ENCODE measurements at places on chromosomes 4 and X.

DNA sequence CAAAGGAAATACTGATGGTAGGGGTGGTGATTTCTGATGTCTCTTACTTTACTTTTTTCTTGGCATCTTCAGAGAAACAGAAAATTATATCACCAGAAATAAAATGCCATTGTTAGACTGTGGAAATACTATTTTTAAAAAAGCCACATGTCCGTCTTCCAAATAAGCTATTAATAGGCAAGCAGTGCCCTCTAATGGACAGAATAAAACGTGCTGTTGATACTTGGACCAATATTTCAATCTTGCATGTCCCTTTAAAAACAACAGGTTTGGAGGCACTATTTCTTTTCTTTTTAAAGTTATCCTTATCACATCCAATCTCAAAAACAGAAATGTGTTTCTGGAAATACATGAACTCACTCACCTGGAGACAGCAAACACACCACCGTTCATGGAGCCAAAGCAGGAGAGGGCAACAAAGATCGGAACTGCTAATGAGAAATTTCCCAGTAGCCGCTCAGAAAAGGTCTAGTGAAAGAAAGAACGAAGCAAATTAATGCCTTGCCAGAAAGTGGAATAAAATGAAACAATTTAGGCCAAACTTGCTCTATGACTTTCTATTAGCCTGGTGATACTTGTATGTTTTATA is 59.2 kb downstream of the SLC7A11 start:
- DNase-seq, result no peak

- no peak for DNase-seq
Measured at GRCh38 chrX:9785944-9786797, at the start of gene SHROOM2. TSS of gene SHROOM2 (plus strand) at chrX:9786429. CDS start at chrX:9786546, 117 bp downstream.

DNA sequence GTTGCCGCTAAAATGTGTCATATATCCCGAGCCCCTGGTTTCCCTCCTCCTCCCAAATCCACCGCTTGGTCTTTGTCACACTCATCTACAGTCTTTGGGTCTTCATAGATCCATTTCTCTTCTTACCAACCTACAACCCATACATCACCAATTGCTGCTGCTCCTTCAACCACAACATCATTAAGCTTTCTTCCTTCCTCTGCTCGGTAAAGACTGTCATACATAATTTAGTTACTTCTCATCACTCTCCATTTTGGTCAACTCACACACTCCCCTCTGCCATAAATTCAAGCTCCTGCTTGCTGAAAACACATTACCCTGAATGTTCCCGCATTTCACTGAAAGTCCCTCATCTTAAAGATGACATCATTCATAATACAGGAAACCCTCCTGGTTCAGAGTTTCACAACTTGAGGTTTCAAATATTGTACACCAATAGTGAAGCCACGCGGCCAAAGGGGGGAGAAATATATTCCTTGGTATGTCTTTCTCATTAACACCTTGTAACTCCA is 1.7 kb upstream of the DCTD start:
- DNase-seq, result no peak

DNA sequence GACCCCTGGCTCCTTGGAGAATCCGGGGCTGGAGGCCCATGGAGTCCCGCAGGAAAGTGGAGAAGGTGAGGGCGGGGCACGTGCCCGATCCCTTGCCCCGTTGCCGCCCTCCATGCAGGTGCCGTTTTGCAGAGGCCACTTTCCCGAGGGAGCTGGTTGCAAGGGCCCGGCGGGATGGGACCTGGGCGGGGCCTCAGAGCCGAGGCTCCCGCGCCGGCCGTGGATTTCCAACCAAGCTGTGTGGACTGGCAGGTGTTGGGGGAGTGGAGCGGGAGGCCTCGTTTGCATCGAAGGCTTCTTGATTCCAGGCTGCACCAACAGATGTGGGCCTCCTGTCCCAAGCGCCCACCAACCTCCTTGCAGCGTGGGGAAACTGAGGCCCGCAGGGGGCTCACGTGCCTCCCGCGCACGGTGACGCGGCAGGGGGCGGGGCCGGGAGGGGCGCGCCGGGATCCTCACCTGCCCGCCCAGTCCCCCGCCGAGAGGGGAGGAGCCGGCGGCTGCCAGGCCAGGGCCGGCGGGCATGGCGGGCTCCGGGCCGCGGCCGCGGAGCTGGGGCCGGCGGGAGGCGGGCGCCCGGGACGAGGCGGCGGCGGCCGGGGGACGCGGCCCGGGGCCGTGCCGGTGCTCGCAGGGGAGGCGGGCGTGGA is 24.9 kb downstream of the SH3BP2 start:
- DNase-seq, result no peak

GRCh38 chr4:123622572-123622971 is 226.0 kb downstream of the SPRY1 start:
- no peak for DNase-seq

DNA sequence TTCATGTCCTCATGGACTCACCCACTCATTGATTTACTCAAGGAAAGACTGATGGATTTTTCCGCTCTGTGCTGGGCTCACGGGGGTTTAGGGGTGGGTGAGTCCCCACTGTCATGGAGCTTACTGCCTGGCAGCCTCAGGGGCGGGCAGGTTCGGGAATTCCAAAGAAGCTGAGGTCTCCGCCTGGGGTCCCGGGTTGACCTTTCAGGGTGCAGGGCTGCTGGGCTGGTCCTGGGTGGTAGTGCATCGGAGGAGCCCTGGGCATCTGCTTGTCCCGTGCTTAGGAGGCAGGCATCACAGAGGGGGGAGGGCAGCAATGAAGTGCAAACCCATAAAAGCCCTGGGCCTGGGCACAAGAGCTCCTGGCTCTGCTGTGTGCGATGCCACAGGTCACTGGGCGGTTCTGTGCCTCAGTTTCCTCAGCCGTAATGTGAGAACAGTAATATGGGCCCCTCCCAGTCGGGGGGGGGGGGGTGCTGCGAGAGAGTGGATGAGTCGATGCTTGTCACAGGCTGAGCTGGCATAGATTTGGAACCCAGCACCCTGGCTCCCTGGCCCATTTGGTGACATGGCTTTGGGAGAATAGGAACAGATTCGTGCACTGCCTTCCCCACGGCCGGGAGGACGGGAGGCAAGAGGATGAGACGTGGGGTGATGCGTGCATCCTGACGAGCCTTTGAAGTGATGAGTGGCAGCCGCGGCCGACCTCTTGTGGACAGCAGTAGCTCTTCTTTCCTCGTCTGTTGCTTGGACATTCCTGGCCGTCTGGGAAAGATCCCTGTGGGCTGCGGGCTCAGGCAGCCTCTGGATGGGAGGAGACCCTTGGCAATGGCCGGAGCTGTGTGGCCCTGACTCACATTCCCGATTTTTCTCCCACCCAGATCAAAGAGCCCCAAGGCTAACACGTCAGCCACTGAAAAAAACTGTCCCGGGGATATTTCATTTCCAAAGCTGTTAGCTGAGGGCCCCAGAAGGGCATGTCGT is 42.0 kb downstream of the PSAPL1 start:
- no peak for DNase-seq

- no peak for DNase-seq
Measured at GRCh38 chrX:102979536-102979935, 42.5 kb downstream of the RAB40AL start.

DNA sequence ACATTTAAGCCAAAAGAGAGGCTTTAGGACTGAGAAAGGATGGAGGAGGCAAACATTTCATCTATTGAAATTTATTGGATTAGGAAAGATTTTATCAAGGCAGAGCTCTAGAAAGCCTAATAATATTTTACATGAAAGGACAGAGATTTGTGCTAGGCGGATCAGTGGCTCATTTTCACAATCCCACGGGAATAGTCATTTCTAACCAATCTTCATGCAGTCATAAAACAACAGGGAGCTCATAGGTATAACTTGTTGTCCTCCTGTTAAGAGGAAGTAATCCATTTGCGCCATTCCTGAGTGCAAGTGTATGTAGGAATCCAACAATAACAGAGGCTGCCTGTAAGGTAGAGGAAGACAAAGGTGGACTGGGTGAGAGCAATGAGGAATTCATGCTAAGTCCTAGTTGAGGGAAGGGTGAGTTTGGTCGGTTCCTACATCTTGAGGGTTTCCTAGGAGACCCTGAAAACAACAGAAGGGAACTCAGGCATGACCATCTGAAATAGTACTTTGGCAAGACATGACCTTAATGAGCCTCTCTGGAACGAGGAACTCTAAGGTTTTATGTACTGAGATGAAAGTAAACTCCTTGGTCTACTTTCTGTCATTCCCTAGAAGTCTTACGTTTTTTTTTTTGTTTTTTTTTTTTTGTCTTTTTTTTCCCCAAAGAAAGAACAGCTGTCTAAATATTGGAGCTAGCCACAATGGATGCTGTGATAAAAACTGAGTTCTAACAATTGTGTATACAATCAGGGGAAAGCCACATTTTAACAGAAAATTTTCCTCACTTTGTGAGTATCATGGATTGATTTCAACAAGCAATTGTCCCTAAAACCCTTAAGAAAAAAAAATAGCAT is 89.7 kb downstream of the GEMIN8 start:
- no peak for DNase-seq

DNA sequence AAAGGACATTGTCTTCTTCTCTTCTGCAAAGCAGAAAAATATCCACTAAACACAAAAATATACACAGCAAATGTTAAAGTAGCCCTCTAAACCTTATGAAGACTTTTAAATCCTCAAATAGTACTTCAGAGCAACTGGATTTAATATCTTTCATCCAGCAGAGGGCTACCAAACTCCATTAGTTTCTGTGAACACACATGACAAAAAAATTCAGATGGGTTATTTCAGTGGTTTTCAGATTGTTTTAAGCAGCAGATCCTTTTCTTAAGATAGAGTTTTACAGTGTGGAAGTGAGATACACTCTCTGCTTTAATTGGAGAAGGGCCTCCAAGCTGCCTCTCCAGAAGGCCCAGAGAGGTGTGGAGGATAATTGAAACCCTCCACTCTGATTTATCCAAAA is 56.7 kb downstream of the ANK2 start:
- no peak for DNase-seq

DNA sequence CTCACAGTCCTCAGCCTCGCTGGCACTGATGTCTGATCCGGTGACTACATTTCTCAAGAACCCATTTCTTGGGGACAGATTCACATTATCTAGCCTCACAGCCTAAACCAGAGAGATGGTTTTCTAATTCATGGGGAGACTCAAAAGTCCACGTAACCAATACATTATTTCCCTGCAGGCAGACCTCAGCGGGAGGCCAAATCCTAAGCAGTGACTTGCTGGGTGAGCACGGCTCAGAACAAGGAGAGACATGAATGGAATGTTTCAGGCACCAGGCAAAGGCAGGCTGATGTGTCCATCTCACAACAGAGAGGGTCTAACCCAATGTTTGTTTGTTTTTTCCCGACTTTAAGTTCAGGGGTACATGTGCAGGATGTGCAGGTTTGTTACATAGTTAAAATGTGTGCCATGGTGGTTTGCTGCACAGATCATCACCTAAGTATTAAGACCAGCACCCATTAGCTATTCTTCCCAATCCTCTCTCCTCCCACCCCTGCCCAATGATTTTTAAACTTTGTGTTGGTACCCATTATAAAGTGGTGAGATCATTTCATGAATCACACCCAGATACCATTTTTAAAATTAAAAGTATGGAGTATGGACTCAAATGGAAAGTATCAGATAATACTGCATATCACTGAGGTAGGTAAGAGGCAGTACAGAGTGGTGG is 53.3 kb downstream of the SCD5 start:
- no peak for DNase-seq

DNA sequence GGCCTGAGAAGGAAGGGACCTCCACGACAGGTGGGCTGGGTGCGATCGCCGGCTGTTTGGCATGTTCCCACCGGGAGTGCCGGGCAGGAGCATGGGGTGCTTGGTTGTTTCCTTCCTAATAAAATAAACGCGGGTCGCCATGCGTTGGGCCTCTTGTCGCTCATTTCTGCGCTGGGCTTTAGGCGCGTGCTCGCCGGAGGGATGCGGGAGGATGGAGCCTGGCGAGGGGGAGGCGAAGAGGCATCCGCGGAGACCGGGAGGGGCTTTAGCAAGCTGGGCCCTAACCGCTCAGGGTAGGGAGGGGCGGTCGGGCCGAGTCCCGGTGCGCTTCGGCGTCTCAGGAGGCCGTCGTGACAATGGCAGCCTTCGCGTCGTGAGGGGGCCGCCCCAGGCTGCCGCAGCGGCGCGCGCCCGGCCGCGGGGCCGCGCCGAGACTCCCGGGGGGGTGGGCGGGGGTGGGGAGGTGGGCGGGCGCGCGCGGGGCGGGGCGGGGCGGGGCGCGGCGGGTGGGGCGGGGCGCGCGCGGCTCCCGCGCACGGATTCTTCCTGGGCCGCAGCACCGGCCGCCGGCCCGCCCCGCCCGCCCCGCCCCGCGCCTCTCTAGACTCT is 476 bp upstream of the GDI1 start:
- DNase-seq, result no peak

DNA sequence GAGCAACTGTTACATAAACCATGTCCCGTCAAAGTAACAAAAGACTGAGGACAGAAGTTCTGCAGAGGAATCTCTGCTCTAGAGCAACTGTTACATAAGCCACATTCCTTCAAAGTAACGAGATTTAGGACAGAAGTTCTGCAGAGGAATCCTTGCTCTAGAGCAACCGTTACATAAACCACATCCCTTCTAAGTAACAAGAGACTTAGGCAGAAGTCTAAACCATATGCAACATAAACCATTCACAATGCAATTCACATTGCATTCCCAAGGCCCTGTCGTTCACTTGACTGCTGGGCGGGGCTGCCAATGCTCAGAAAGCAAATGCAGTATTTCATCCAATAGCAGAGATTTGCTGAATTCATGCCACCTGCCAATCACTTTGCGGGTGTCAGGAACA is 124.4 kb upstream of the PUDP start:
- DNase-seq, result no peak

- DNase-seq, result no peak
Measured at GRCh38 chr4:118797558-118798142, 38.3 kb downstream of the SEC24D start.

- DNase-seq, result no peak
Measured at GRCh38 chrX:125101971-125102755, 217.5 kb upstream of the TEX13C start.

DNA sequence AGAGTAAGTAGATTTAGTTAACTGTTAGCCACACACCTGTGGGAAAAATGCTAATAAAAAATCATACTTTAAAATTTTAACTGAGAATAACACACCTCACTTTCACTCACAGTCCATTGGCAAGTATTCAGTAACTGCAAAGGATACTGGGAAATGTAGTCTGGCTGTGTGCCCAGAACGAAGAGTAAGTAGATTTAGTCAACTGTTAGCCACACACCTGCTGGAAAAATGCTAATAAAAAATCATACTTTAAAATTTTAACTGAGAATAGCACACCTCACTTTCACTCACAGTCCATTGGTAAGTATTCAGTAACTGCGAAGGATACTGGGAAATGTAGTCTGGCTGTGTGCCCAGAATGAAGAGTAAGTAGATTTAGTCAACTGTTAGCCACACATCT is 178.4 kb upstream of the NWD2 start:
- no peak for DNase-seq

- DNase-seq, result no peak
Measured at GRCh38 chr4:81839347-81840042, 367.8 kb upstream of the RASGEF1B start.

- DNase-seq, result no peak
Measured at GRCh38 chr4:173763389-173763788, 233.4 kb upstream of the HAND2 start.

- DNase-seq, result no peak
Measured at GRCh38 chr4:24720436-24720835, 74.9 kb upstream of the SOD3 start.

- no peak for DNase-seq
Measured at GRCh38 chr4:114196606-114197005, 217.2 kb upstream of the ARSJ start.
